ENCODE measurements at places on chromosomes 7 and 10.

GRCh38 chr7:107718456-107719193, 25.3 kb upstream of the CBLL1 start:
- no peak for DNase-seq

GRCh38 chr10:59317066-59317465, 45.3 kb downstream of the FAM13C start:
- no peak for DNase-seq

GRCh38 chr7:117347962-117348672, 25.3 kb upstream of the WNT2 start:
- DNase-seq, result peak; percentile 9

GRCh38 chr10:127358337-127358736, 161.9 kb upstream of the INSYN2A start:
- DNase-seq, result no peak

- DNase-seq, result no peak
Observed at GRCh38 chr10:84026821-84027257, 112.5 kb upstream of the GHITM start.

GRCh38 chr10:117860823-117861222, 185.9 kb downstream of the RAB11FIP2 start:
- DNase-seq, result no peak

DNA sequence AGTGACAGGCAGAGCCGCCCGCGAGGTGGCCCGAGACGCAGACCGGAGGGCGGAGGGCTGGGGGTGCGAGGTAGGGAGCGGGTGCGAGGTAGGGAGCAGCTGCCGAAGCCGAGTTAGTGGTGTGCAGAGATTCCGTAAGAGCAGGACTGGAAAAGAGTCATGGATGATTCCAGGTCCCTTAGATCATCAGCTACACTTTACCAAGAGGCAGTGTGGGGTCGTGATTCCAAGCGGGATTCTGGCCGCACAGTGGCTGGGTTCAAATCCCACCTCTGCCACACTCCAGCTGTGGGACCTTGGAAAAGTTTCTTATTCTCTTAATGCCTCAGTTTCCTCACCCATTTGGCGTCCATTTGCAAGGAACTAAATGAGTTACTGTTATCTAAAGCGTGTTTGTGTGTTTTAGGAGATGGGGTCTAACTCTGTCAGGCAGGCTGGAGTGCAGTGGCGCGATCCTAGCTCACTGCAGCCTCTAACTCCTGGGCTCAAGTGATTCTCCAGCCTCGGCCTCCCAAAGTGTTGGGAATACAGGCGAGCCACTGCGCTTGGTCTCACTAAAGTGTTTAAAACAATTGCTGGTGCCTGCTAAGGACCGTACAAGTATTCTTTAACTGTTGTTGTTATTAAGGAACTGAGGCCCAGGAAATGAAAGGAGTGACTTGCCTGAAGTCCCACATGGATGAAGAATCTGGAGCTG, 1.1 kb downstream of the NDUFB2 start:
- no peak for DNase-seq

- no peak for DNase-seq
Observed at GRCh38 chr7:33107136-33108066, 1.8 kb downstream of the RP9 start.

- no peak for DNase-seq
Observed at GRCh38 chr7:34762764-34763163, 104.7 kb downstream of the NPSR1 start.

- DNase-seq, result peak; percentile 13
Observed at GRCh38 chr7:23346316-23346715, 47.2 kb downstream of the MALSU1 start.

DNA sequence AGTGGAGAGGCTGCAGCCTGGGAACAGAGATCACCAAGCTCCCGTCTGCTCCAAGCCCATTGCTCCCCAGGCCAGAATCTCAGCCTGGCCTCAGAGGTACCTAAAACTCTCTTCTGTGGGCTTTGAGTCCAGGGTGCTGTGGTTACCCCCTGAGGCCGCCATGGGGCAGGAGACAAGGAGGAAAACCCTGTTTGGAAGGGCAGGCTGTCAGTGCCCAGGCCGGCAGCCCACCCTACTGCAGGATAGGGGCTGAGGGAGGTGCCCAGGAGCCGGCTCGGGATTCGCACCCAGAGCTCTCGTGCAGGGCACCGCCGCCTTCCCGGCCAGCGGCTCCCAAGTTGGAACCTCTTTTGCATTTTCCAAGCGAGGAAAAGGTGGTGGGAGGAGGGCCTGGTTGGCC, 24.5 kb downstream of the UNCX start:
- DNase-seq, result no peak

DNA sequence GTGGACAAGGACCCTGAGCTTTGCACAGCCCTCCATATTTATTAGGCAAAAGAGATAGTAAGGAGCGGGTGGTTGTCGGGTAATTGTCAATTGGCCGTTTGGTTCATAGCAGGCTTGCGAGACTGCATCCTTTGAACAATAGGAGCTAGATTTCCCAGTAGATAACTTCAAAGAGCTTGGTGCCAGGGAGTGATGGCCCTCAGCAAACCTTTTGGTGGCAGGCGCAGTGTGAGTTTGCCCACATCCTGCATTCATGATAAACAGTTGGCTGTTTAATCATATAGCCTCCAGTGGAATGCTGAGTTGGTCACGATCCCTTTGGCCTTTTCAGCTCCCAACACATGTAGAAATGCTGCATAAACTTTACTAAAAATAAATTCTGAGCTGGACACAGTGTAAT, 156.9 kb downstream of the AKR1D1 start:
- DNase-seq, result no peak

- DNase-seq, result no peak
Observed at GRCh38 chr10:29240986-29241660, 47.7 kb upstream of the LYZL1 start.

- no peak for DNase-seq
Observed at GRCh38 chr7:69435711-69436110, 162.6 kb upstream of the AUTS2 start.

DNA sequence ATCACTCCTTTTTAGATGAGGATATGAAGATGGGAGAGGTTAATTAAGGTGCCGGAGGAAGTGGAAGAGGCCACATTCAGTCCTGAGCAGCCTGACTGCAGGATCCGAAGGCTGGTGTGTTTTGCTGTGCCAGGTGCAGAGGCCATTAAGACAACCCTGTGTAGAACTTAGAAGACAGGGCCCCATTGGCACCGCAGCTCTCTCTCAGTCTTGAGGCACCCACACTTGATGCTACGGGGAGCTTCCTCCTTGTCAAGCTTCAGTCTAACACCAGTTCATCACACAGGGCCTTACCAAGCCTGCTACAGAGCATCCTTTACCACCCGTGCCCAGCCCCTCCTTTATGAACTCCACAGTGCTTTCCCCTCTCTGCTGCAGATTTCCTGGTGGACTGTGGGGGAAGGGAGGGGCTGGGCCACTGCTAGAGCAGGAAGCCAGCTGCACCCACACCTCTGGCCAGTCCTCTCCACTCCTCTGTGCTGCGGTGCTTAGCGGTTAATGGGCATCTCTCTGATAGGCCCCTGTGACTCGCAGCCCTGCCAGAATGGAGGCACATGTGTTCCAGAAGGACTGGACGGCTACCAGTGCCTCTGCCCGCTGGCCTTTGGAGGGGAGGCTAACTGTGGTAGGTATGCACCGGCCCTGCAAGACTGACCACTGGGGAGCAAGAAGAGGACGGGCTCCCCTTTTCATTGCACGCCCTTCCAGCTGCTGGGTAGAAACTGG, 45.5 kb downstream of the VWA2 start:
- DNase-seq, result no peak

DNA sequence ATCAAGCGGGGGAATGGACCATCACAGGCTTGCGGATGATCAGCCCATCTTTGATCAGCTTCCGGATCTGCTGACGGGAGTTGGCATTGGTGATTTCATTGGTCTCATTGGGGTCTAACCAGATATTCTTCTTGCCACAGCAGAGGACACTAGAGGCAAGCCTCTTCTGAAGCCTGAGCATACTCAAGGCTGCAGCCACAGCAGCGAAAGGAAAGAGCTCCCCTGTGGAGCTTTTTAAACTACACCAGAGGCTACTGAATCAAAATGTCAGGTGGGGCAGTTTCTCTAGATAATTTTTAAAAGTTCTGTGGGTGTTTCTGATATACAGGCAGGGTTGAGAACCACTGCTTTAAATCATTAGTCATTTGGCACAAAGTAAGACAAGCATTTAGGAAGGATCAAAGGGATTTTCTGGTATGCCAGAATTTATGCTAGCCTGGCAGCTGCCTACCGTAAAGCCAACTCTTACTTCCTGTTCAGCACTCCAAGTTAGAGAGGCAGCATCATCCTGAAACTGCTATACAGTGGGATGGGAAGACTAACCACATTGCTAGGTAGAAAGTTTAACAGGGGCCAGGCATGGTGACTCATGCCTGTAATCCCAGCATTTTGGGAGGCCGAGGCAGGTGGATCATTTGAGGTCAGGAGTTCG, 7.0 kb downstream of the NAPEPLD start:
- no peak for DNase-seq

DNA sequence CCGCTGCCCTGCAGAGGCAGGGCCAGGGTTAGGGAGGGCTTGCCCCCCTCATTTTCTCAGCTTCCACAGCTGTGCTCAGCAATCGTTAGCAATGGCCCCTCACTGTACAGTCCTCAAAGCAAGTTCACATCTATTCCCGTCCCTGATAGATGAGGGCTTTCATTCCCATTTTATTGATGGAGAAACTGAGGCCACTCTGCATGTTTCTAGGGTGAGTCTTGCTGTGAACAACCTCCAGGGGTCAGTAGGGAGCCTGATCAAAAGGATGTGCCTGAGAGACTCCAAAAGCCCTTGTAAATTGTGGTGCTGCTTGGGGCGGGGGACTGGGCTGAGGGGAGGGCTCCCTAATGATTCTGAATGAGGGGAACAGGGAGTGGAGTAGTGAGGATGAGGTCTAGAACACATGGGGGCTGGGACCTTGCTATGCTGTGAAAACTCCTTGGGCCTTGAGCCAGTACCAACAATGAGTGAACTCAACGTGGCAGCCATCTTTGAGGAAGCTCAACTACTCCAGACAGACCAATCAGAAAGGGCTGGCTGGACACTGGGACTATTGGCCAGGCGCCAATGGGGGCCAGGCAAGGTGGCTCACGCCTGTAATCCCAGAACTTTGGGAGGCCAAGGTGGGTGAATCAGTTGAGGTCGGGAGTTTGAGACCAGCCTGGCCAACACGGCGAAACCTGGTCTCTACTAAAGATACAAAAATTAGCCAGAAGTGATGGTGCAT, 6.7 kb upstream of the GRIFIN start:
- no peak for DNase-seq

- DNase-seq, result no peak
Observed at GRCh38 chr10:132400041-132400546, 3.1 kb downstream of the PWWP2B start.

DNA sequence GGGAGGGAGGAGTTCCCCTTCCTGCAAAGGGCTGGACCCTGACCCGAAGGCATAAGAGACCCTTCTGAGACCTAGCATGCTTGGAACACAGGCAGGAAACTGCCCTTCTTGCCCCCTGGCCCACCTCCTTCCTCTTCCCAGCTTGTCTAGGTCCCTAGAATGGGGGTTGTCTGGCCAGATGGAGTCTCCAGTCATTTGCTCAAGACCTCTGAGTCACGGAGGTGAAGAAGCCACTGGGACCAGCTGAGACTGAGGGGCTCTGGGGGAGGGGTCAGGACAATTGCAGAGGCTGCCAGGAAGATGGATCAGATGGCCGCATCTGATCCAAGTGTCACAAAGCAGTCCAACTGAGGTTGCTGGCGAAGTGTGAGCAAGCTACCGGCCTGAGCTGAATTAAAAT, 46.2 kb downstream of the COL13A1 start:
- DNase-seq, result no peak

DNA sequence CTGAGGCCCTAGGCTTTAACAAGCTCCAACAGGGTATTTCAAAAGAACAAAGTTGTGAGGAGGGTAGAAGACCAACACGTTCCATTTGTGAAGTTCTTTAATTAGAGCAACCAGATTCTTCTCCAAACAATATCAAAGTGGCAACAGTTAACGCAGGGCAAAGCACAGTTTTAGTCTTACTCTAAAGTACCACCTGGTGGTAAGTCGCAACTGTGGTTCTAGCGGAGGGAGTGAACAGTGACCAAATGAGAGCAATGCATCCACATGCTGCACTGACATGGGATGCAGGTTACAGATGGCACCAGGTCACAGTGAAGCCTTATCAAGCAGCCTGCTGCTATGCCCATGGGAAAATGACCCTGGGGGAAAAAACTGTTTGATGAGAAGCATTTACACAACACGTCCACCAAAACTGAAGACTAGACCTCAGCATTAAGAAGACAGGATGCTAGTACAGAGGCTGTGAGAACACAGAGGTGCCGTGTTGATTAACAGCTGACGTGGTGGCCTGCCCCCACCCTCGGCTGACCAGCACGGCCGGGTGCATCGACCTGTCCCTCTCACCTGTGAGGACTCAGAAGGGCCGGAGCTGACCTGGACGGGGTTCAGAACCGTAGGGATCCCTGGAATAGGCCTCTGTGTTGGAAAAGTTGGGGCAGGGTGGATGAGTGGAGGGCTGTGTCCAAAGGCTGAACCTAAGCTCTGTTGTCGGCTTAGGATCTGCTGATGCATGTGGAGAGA, 211.2 kb downstream of the GLI3 start:
- no peak for DNase-seq

DNA sequence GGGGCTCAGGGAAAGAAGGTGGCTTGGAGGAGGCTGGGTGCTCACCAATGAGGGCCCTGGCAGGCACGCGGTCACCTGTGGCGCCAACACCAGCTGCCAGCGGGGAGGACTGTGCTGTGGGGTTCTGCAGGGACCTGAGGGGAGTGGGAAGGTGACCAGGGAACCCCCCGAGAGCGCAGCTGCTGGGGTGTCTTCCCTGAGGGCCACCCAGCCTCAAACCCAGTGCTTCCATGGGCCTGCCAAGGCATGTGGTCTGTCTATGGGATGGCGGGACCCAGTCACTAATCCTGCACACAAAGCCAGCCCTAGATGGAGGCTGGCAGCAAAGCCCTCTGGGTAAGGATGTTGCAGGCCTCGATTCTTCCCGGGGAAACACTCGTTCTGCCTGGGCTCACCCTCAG, 117.1 kb downstream of the EBF3 start:
- no peak for DNase-seq

GRCh38 chr10:110806335-110806734, 65.4 kb upstream of the PDCD4 start:
- no peak for DNase-seq

GRCh38 chr7:42479452-42479815, 242.4 kb upstream of the GLI3 start:
- no peak for DNase-seq

DNA sequence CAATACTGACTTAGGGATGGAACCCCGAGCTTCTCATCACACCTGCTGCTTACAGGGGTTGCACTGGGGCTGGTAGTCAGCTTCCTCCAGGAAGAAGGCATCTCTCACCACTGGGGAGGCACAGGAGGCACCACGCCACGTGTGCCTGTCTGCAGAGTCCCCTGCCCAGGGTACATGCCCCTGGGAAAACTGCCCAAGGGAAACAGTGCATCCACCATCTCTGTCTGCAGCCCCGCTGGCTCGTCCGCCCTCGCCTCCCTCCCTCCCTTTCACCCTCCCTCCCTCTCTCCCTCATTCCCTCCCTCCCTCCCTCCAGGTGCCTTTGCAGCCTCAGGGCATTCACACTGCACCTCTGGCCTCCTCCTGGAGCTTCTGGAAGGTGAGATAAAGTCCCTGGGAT, 101.1 kb downstream of the PTPRE start:
- no peak for DNase-seq
